ENCODE measurements at places on chromosomes 1 and 21.

DNA sequence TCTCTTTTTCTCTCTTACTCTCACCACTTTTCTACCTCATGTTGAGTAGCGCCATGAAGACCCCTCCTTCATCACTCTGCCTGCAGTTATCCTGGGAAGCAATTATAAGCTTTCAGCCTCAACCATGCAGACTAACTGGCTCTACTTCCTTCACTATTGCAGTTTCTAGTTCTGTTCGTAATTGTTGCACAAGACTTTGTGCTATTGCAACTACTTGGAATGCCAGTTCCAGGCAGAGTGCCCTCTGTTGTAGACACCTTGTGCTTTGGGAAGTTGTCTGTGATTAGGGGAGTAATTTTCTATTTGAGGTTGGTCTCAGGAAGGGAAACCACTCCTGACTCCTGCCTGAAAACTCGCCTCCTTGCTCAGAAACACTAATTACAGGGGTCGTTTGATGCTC lies 19.4 kb downstream of the PGM1 start:
- DNase-seq: no peak

- DNase-seq: no peak
Measured at GRCh38 chr1:63713627-63714481, 60.0 kb upstream of the ROR1 start.

- DNase-seq: no peak
Measured at GRCh38 chr1:14735841-14736240, 137.4 kb downstream of the KAZN start.

- no peak for DNase-seq
Measured at GRCh38 chr1:216186141-216186540, 237.1 kb downstream of the USH2A start.

GRCh38 chr1:1471389-1472052 lies at the start of gene ATAD3B:
Gene ATAD3B (plus strand): TSS chr1:1471765. CDS start chr1:1471885, 120 bp downstream.
- DNase-seq: peak; percentile 94

DNA sequence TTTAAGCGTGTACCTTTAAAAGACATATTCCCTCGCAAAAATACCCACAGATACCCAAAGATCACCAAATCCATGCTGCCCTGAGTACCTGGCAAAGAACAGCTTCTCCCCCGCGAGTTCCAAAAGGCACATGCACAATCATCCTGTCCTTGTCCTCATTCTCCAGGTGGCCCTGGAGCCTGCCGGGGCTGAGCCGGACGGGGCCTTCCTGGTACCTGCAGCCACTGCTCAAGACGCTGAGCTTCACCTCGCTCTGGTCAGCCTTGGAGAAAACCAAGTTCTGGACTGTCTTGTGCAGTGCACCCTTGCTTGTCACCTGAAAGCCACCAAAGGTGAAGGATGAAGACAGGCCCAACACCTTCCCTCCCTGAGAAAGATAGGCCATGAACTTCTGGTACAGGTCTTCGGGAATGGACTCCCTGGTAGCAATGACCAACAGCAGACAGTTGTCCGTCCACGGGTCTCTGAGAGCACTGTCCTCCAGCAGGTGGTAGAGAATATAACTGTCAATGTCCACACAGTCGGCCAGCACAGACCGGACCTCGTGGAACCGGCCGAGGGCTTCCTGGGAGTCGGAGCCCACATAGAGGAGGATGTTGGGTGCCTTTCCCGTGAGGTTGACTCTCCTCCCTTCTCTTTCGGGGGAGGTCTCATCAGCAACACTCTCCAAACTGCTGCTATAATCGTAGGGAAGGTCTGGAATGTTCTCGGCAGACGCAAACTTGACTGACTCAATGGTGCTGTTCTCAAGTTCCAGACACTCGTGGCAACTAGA lies 29.9 kb downstream of the HLCS start:
- DNase-seq: no peak

DNA sequence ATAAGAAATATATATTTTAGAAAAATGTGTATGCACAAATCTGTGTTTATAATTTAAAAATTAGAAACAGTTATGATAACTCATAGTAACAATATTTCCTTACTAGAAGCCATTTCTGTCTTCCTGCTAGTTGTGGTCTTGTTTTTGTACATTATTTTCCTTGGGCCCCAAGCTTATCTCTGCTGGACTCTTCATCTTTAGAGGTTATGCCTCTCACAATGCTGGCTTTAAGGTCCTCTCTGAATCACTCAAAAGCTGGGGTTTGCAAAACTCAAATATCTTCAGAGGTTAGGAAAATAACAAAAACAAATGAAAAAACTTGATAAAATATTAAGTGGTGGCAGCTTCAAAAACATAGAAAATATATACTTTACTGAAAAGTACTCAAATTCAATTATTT lies 133.8 kb downstream of the PTPRC start:
- DNase-seq: no peak

DNA sequence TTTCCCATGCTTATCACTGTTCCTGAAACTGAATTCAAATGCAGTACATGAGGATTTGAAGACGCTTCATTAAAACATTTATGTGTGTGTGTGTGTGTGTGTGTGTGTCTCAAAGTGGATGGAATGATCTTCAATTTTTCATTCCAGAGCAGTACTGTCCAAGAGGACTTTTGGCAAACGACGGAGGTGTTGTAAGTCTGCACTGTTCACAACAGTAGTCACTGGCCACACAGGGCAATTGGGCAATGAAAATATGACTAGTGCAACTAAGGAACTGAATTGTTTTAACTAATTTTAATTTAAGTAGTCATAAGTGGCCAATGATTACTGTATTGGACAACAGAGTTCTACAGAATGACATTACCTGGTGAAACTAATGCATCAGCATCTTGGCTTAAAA lies 5.0 kb downstream of the TAF5L start:
- no peak for DNase-seq

- DNase-seq: no peak
Measured at GRCh38 chr1:31702836-31703404, 897 bp downstream of the COL16A1 start.

DNA sequence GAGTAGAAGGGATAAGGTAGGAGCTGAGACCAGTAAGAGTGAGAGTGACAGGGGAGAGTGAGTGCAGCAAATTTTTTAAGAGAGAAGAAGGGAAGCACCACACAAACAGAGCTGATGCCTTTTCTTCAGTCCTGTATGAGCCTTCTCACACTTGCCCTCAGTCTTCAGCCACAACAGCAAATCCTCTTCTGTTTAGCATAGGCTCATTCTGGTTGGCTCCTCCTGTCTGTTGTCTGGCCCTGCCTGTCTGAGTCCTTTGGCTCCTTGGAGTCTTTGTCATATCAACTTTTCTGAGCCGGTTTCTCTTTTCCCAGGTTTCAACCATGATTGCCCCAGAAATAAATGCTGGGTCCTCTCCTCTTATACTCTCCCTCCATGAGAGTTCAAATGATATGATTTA lies 12.7 kb upstream of the CASQ1 start:
- no peak for DNase-seq

DNA sequence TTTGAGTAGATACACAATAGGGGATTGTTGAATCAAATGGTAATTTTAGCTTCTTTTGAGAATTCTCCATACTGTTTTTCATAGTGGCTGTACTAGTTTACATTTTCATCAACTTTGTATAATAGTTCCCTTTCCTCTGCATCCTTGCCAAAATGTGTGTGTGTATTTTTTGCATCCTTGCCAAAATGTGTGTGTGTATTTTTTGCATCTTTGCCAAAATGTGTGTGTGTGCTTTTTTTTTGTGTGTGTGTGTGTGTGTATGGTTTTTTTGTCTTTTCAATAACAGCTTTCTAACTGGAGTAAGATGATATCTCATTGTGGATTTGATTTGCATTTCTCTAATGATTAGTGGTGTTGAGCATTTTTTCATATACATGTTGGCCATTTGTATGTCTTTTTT lies 105.4 kb downstream of the ATP6V1G3 start:
- peak; percentile 30 for DNase-seq

GRCh38 chr1:5525597-5526384 lies 466.4 kb downstream of the NPHP4 start:
- no peak for DNase-seq

DNA sequence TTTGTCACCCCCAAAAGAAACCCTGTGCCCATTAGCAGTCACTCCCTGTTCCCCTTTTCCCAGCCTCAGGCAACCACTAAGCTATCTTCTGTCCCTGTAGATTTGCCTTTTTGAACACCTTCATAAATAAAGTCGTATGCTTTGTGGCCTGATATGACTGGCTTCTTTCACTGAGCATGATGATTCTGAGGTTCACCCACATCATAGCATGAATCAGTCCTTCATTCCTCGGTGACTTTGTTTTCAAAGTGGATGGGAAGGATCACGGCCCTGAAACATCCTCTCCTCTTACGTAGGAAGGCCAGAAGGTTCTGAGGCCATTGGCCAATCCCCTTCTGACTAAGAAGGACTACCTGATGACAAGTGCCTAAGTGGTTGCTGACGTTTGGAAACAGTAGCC lies 39.1 kb downstream of the NIPAL3 start:
- DNase-seq: no peak

DNA sequence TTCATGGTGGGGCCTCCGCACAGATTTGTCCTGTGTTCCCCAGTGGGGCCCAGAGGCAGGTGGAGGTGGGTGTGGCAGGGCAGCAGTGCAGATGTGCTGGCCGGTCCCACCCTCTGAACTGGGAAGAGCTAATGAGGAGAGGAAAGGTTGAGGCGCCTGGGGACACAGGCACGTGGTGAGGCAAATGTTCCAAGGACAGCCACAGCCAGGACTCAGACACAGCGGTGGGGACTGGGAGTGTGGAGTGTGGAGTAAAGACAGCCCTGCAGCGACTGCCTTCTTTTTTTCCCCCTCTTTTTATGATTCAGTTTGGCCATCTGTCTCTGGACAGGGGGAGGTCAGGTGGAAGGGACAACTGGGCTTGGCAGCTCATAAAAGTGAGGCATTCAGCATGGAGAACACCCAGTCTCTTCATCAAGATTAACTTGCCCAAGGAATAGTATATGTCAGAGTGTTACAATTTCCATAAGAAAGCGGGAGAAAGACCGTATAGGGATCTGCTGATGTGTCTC lies 104.2 kb upstream of the GCLM start:
- DNase-seq: no peak

DNA sequence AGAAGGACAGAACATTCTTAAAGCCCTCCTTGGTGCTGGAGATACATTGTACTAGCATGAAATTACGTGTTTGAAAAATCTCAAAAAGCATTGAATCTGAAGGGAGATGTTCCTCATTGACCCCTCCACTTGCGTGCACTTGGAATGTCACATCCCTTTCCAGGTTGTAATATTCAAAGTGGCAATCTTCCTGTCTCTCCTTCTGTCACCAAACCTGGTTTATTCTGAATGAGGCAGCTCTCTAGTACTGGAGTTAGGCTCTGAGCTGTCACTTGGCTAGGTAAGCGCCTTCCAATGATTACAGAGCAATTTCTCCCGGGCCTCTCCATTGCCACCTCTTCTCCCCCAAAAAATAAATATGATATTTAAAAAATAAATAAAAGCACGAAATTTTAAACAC lies 855 bp downstream of the DSCAM start:
- DNase-seq: no peak

DNA sequence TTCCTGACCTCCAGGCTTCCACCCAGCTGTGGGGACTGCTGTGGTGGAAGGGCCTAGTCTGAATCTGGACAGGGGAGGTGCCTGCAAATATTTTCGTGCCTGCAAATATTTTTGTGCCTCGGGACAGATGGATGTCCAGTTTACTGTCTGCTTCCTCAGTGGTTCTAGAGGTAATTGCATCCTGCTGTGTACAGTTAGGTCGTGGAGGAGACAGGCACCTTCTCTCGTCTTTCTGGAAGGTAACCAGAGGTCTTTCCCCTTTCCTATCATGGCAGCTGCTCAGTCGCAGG lies 53.8 kb upstream of the TINAGL1 start:
- DNase-seq: no peak

DNA sequence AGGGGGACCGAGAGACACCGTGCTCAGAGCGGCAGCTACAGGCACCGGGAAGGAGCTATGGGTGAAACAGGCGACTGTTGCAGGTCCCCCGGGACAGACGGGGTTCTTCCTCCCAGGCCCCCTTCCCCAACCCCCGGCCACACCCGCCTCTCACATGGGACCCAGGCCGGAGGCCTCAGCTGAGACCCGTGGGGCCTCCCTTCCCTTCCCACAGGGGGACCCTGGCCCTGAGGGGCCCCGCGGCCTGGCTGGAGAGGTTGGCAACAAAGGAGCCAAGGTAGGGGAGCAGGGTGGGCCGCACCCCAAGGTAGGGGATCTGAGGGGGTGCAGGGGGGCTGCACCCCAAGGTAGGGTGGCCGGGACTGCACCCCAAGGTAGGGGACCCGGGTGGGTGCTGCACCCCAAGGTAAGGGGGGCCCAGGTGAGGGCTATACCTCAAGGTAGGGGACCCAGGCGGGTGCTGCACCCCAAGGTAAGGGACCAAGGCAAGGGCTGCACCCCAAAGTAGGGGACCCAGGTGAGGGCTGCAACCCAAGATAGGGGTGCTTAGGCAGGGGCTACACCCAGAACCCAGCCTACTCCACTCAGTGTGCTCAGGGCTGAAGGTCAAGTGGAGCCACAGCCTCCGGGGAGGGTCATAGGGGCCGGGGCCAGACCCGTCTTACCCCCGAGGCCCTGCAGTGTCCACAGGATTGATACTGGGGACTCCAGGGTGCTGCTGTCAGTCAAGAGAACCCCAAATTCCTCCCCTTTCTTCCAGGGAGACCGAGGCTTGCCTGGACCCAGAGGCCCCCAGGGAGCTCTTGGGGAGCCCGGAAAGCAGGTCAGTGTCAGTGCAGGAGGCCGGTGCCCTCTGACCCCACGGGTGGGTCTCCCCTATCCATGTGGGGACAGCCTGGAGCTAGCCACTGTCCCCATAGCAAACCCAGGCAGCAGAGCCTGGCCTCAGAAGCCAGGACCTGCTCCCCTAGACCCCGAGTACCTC lies 22.7 kb downstream of the COL6A2 start:
- DNase-seq: no peak

DNA sequence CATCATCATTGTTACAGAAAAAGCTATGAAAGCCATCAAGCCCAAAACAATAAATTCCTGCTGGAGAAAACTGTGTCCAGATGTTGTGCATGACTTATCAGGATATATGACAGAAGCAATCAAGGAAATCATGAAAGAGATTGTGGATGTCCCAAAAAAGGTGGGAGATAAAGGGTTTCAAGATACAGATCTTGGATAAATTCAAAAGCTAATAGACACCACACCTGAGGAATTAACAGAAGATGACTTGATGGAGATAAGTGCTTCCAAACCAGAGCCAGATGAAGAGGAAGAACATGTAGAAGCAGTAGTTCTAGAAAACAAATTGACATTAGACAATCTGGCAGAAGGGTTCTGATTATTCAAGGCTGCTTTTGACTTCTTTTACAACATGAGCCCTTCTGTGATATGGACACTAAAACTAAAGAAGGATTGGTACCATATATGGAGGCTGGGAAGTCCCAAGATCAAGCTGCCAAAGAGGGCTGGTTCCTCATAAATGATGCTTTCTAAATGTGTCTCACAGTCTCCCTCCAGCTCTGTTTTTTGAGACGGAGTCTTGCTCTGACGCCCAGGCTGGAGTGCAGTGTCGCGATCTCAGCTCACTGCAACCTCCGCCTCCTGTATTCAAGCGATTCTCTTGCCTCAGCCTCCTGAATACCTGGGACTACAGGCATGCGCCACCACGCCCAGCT lies 32.1 kb upstream of the LRIG2 start:
- DNase-seq: no peak

GRCh38 chr1:31800674-31800967 lies 15.2 kb downstream of the SPOCD1 start:
- DNase-seq: no peak
